T-helper 22 cell (primary cell): ENCODE measurements at places on chromosomes 4 and X.

GRCh38 chrX:50198348-50198747 lies 2.5 kb downstream of the AKAP4 start:
- DNase-seq = no peak

- DNase-seq = no peak
These were observed 17.1 kb upstream of the TMEM150C start for GRCh38 chr4:82578935-82579334.

GRCh38 chrX:132214518-132214917 lies 4.7 kb downstream of the RAP2C start:
- no peak for DNase-seq

DNA sequence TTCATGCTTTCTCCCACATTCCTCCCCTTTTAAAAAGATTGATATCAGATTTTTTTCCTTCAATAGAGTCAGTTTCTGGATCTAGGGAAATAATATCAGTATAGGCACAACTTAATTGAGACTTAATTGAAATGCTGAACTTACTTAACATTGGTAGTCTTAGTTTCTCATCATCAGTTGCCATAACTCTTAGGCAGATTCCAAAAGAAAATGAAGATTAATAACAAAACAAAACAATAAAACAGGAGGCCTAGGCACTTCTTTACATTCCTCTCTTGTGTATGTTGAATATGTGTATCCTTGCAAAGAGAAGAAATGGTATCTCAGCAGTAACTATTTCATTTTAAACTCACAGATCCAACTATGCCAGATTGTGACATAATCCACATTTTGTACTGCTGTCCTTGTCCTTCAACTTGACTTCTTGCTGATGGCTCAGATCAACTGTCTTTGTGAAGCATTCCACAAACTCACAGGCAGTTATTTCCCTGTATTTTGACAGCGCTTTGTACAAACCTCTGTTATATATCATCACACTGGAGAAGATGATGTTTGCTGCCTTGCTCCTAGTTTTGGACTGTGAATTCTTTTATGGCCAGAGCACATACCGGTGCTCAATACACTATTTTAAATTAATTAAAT lies 9.1 kb upstream of the SLC9B2 start:
- no peak for DNase-seq

DNA sequence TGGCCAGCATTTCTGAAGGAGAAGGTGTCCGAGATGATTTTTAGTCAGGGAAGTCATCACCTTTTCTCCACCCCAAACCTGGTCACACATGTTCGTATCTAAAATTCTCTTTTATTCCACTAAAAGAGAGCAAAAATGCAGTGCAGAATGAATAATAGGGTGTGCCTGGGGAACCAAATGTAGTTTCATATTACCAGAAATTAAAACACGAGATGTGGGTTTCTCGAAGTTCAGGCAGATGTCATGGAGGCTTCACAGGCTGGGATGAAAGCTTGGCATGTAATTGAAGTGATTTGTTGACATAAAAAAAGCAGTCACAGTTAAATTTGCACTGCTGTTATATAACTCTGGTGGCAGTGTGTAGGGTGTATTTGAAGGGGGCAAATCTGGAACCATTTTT lies 165.5 kb upstream of the PDE5A start:
- DNase-seq = no peak

- DNase-seq = no peak
These were observed 67.1 kb upstream of the HS3ST1 start for GRCh38 chr4:11495818-11496217.
